Kasumi-1 (cell line): ENCODE measurements at places on chromosomes 5 and 9.

- peak; percentile 14 for DNase-seq
Measured at GRCh38 chr5:123549256-123549904, 37.4 kb downstream of the CSNK1G3 start.

DNA sequence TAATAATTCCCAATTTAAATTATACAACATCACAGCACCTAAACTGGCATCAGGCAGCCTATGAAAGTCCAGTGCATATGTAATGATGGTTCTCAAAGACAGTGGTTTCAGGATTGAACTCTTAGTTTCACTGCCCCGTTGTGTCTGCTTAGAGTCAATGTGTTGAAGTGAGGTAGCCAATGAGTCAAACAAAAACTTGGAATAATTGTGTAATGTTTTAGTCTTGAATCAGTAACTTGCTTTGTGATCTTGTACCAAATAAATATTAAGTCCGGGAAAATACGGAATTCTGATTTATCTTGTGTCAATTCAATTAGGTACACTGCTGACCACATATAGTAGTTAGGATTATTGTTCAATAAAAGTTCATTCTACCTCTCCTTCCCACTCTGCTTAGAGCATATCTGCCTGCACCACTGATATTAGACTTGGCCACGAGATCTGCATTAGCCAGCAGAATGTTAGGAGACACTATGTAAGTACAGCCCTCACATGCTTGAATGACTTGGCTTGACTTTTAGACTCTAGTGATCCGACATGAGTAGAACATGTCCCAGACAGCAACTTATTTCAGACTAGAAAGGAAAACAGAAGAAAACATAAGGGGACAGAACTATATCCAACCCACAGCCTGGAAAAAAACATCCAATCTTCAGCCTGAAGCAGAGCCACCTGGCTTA lies 441.5 kb upstream of the PTGER4 start:
- no peak for DNase-seq

DNA sequence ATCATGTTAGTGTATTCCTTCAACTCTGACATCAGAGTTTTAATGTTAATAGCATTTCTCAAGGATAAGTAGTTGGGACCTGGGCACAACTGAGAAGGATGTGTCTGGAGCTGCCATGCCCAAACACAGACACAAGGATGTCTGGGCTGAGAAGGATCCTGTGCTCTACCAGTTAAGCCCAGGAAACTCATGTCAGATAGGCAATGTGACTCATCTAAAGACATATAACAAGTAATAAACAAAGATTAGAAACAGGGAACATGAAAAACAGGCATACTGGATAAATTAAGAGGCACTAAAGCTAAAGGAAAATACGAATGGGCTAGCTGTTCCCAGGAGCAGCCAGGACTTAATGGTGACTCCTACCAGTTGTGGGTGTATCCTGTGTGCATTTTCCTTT lies 9.1 kb upstream of the EGFLAM start:
- DNase-seq = no peak

DNA sequence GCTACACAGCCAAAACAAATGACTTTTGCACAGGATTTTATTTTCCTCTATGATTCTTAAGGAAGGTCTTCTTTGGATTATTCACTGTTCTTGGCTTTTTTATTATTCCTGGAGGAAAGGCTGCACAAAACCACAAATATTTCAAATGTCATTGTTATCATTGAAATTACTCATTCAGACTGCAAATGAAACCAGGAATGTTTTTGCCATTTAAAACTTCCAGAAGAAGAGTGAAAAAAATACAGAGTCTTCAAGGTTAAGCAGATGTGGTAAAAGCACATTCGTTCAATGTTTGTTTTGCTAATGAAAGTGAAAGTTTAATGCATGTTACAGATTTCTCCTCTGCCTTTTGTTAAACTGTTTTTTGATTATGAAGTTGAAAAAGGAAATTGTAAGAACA lies 238.2 kb downstream of the TLE4 start:
- no peak for DNase-seq

DNA sequence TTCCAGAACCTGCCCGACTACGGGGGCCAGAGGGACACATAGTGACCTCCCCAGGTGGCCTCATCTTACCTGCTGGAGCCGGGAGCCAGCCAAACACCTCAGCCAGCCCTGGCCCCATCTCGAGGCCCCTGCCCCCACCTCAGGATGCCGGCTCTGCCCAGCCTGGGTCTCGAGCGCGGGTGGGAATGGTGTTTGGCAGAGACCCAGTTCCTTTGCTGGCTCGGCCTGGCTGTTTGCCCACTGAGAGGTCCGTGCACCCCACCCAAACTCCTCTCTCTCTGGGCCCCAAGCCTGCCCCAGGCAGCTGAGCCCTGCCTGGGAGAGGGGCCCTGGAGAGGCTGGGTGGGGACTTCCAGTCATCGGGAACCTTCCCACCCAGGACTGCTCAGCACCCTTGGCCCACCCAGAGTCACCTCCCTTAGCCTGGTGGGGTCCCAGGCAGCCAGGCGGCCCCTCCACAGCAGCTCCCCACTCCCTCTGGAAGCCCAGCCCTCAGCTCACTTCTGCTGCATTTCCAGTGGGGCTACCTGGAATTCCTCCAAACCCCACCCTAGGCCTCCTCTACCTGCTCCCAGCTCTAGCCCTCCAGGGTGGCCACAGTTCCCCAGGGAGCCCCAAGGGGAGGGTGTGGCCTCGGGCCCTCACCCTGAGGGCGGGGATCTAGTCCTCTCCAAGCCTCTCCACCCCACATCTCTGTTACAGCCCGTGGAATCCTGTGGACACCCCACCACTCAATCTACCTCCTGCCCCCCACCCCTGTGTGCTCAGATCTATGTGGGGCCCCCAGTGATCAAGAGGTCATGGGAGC lies 42.4 kb upstream of the UBAC1 start:
- no peak for DNase-seq

GRCh38 chr9:110911659-110912418 lies 126.4 kb downstream of the LPAR1 start:
- no peak for DNase-seq

- DNase-seq = no peak
Measured at GRCh38 chr9:132125361-132125760, 36.5 kb upstream of the NTNG2 start.

DNA sequence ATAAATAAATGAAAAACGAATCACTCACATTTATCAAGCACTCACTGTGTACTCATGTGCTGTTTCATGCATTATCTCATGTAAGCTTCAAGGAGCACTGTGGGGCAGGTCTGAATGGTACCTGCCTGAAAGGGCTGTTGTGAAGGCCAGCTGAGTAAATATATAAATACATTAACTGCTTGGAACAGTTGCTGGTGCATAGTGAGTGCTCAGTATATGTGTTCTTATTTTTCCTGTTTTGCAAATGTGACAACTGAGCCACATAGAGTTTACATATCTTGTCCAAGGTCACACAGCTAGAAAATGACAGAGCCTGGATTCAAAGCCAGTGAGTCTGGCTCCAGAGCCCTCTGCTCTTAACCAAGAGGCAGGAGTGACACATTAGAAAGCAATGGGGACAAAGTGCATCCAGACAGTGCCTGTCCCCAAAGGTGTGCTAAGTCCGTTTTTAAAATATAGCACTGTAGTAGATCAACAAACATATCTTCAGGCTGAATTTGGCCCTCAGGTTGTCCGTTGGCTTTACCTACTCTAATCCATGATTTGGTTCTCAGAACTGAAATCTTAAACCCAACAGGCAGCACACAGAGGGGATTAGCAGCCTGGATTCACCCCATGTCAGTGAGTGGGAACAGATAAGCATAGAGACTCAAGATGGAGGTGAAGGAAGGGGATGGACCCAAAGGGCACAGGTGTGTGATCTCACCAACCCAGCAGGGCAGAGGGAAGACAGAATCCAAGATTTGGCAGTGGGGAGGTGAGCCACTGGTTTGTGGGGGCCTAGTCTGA lies 70.8 kb downstream of the WWC1 start:
- no peak for DNase-seq

DNA sequence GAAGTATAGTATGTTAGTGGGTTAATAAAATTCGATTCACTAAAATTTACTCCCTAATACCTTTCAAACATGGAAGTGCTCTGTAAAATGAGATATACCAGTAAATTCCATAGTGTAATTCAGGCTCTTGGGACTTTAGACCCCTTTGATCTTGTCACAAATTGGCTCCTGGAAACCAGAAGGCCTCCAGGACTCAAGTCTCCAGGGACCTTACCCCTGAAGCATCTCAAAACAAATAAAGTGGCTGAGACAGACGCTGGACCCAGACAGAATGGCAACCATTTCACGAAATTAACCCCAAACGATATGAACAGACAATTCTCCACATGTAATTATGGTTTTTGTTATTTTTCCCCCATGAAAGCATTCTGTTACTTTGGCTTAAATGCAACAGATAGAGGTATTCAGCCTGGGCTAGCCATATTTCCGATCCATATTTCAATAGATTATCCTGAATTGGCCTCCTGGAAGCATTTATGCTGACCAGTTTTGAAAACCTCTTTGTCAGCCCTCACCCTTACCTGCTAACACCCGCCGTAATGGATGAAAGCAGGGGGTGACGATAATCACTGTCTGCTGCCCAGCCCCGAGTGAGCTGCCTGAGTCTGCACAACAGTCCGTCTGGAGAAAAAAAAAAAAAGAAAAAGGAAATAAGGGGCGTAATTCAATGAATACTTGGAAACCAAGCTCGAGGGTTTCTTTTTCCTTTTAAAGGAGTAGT lies 34.1 kb upstream of the EFNA5 start:
- DNase-seq = no peak

- no peak for DNase-seq
Measured at GRCh38 chr5:41097642-41098041, 26.5 kb upstream of the MROH2B start.

DNA sequence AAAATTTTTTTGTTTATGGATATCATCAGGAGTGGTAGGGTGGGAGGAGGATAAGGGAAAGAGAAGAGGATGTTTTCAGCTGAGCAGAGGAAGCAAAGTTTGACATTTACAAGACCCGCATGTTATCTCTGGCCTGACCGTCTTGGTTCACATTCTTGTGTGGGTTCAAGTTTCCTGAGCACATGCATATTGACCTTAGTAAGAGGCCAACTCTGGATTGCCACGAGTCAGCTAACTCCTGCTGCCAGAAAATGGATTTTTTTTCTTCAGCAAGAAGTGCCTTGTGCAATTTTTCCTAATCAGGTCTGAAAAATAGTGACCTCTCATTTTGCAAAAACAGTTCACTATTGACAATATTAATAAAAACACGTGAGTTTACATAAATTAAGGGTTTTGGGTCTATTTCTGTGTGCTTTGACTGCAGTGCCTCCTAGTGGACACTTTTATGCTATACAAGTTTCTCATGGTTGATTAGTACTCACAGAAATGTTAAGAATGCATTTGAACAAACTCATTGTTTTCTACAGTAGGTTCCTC lies 27.1 kb upstream of the BASP1 start:
- DNase-seq = peak; percentile 82

DNA sequence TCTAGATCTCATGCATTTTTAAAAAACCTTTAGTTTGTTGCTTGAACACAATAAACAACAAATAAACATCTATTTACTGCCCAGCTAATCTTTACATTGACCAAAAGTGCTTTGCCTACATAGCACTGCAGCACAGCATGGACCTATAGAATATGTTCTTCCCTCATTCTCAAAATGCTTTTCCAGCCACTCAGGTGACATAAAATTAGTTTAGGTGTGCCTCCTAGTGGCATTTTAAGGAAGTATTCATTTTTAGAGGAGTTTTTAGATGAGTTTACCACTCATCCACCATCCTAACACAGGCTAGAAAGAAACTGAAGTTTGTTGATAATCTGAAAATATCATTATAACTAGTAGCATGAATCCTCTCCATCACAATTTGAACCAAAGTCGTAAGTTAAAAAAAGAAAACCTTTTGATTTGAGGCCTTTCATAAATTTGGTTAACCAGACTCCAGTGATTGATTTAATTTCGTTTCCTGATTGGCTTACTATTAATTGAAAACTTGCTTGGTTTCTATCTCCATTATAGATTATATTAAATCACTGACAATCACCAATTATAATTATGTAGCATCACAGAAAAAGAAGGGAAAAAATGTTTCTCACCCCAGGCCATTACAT lies 12.6 kb downstream of the PLGRKT start:
- peak; percentile 28 for DNase-seq

DNA sequence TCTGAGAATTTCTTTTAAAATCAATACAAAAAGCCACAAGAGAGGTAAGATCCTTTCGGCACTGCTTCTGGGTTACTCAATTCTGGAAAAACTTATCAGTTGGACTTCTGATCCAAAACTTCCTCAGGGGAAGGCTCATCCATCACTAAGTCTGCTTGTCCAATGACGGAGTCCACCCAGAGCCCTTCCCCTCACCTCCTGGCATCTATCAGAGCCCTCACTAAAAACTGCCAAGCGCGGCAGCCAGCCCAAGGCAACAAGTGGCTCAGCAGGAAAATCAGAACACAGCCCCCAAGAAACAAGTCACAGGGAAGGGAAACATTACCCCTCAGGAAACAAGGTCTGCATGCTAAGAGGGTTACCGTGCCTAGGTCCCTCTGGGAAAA lies 869 bp upstream of the ESM1 start:
- DNase-seq = no peak

- no peak for DNase-seq
Measured at GRCh38 chr9:132485393-132485792, 75.4 kb downstream of the CFAP77 start.

DNA sequence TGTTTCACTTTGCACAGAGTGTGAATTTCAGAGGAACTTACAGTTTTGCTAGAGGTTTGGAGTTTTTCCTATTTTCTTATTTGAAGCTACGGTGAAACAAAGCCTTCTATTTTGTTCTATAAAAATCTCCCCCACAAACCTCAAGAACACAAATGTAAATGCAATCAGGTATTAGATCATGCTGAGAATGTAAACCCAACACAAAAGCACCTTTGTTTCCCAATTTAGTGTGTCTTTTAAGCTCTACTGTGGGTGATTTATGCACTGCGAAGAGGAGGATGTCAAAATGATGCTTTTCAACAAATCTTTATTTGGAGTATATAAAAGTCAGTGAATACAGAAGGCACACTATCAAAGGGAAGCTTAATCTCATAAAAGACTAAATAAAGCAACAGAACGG lies 4.3 kb upstream of the DRD1 start:
- DNase-seq = no peak

DNA sequence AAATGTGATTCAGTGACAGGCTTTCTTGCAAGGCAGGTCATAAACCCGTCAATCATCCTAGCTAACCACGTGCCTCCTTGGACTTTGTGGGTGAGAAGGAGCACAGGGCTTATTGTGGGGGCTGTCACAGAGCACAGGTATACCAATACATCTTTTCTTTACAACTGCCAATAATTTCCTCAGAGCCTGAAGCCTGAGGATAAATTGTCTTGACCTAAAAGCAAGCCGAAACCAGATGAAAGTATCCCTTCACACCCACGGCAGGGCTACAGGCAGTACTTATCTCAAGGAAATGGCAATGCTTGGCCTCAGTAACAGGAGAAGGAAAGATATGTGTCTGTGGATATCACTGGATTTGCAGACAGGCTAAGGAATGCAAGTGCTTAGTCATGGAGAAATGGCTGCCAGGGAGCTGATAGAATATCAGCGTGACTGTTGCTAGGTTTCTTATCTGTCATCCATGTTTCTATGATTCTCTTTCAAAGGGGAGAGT lies 90.3 kb upstream of the ZNF366 start:
- no peak for DNase-seq

- DNase-seq = no peak
Measured at GRCh38 chr9:37947471-37947870, 43.5 kb upstream of the SLC25A51 start.
